ENCODE measurements at places on chromosomes 1 and 21.

DNA sequence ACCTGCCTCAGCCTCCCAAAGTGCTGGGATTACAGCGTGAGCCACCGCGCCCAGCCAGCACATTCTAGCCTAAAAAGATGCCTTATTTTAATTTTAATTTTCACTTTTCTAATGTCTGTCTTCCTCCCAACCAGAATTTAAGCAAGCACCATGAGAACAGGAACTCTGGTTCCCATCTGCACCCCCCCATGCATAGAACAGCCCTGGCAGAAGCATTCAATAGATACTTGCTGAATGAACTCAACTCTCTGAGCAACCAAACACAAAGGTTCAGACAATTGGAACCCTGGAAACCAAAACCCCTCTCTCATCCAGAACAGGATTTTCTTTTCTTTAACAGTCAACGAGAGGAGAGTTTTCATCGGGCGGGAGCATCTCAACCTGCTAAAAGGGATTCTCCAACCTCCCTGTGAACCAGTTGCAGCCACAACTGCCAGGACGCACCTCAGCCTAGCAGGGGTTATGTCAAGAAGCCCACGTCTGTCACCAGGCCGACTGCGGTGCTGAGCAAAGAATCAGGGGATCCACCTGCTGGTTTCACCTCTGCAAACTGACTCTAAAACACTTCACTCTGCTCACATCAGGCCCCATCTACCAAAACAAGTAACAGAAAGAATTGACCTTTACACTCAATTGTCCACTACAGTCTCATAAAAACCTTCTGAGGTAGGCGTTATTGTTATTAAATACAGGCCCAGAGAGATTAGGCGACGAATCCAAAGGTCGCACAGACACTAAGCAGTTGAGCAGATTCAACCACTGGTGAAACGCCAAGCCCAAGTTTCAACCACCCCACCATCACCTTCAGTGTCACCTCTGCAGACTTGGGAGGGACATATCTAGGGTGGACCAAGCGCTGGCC is 1.7 kb downstream of the KIAA2013 start:
- no peak for DNase-seq

- no peak for DNase-seq
These were observed 16.2 kb downstream of the CSRP1 start for GRCh38 chr1:201490708-201491131.

DNA sequence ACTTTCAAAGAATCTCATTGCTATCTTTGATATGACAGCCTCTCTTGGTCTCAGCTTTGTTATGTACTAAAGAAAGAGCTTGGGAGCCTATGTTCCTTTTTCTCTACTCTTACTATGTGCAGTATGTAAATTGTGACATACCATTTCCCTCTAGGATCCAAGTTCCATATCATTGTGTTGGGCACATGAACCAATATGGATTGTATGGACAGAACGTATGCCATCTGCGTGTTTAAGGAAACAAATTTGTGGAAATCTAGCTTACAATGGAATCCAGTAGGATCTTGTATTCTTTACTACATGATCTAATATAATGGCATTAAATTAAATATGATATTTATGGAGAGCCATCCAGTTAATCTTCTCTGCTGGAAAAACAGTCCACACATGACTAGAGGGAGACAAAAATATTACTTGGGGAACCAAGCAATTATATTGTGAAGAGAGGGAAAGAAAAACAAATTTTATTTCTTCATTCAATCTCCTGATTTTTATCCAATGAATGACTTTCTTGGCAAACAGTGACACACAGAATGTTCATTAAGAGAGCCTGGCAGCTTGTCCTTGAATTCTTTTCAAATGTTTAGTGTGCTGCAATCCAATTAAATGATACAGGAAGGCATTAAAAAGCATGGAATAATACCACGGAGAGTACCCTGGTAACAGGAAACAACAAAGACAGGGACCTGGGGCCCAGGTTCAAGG is 106.5 kb upstream of the DAB1 start:
- DNase-seq = no peak

DNA sequence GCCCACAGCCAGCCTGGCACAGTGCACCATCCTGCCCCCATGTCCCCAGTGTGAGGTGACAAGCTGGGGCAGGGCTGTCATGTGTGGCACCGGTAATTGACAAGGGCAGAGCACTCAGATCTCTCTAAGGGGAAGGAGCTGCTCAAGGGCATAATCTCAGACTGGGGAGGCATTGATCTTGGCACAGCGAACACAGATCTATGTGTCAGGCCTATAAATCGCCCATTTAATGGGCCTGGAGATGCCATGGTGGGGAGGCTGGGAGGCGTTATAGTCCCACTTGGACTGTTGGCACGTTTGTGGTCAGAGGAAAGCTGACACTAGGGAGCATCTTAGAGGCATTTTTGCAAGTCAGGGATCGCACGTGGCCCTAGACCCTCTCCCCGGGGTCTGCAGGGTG is 594.1 kb downstream of the PTPRU start:
- no peak for DNase-seq

- no peak for DNase-seq
These were observed 4.0 kb downstream of the S100A16 start for GRCh38 chr1:153608742-153609584.

DNA sequence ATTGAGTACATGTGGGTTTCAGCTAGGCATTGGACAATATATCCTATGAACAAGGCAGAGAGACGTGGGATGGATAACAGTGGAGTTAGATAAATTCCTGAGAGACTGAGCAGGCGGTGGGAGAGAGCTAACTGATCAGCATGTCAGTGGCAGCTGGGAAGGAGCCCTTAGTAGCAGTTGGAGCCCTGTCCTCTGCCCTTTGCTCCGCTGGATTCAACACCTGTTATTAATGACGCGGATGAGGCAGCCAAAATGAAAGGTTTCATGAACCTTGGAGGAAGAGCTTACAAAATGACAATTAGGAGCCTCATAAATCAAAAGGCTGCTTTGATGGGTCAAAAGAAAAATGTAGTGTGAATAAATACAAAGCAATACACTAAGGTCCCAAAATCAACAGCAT is 16.1 kb downstream of the UBIAD1 start:
- no peak for DNase-seq

DNA sequence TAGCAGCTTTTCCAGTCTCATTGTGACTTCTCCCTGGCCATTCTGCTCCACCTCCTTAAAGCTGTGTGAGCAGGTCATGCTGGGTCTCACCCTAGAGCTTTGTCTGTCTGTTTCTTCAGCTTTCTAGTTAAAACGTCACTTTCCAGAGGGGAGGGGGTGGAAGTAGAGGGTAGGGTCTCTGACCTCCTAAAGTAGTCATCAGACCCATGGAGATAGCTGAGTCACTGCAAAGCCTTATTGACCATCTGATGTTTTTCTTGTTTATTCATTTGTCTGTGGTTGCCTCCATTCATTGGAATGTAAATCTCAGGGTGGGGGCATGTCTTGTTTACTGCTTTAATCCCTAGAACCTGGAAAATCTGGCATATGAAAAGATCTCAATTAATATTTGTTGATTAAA is 52.7 kb downstream of the ELF3 start:
- DNase-seq = no peak

- peak; percentile 71 for DNase-seq
These were observed 77.4 kb downstream of the S1PR1 start for GRCh38 chr1:101314244-101314643.

GRCh38 chr21:41560661-41561158 is 52.8 kb upstream of the TMPRSS2 start:
- no peak for DNase-seq

- no peak for DNase-seq
These were observed 5.5 kb upstream of the AGTRAP start for GRCh38 chr1:11730429-11730891.

DNA sequence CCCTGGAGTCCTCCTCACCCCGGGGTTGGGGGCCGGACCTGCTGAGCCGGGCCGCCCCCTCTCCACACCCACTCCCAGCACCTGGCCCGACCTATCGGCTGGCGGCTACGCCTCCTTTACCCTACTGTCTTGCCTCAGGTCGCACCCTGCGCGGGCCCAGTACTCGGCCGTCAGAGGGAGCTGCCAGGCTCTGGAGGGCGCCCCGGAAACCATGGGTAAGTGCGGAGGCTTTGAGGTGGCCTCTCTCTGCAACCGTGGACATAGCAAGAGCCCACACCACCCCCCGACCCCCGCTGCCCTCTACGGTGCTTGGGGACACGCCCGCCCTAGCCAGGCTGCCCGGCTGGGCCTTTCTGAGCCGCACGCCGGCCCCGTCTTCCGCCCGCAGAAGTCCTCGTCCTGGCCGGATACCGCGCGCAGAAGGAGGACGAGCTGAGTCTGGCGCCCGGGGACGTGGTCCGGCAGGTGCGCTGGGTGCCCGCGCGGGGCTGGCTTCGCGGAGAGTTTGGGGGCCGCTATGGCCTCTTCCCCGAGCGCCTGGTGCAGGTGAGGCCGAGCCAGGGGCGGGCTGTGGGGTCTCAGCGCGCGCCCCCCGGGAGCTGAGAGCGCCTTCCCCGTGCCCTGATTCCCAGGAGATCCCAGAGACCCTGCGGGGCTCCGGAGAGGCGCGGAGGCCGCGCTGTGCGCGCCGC is at the start of gene SH3D21:
Gene SH3D21, plus strand, starts transcription at position 159 of the 692 bp plus-strand sequence. Its CDS starts 53 bp downstream, at position 212.
- DNase-seq = peak; percentile 67

Measured in ACHN (cell line).